ENCODE measurements at places on chromosomes 4 and X.

GRCh38 chrX:27136325-27136724, 326.8 kb downstream of the PPP4R3C start:
- DNase-seq: no peak

- DNase-seq: no peak
Measured at GRCh38 chr4:72814241-72814640, 245.2 kb upstream of the ADAMTS3 start.

DNA sequence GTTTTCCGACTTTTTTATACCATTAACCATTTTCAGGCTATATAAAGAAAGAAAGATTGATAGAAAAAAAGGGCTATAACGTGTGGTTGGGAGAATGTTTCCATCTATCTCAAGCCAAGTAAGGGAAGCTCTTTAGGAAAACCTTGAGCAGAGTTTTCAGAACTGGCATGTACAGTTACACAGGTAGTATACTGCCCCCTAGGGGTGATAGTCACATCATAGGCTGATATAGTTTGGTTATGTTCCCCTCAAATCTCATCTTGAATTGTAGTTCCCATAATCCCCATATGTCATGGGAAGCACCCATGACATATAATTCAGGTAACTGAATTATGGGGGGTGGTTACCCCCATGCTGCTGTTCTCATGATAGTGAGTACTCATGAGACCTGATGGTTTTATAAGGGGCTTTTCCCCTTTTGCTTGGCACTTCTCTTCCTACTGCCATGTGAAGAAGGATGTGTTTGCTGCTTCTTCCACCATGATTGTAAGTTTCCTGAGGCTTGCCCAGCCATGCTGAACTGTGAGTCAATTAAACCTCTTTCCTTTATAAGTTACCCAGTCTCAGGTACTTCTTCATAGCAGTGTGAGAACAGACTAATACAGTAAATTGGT, 186.8 kb downstream of the TMA16 start:
- peak; percentile 53 for DNase-seq

DNA sequence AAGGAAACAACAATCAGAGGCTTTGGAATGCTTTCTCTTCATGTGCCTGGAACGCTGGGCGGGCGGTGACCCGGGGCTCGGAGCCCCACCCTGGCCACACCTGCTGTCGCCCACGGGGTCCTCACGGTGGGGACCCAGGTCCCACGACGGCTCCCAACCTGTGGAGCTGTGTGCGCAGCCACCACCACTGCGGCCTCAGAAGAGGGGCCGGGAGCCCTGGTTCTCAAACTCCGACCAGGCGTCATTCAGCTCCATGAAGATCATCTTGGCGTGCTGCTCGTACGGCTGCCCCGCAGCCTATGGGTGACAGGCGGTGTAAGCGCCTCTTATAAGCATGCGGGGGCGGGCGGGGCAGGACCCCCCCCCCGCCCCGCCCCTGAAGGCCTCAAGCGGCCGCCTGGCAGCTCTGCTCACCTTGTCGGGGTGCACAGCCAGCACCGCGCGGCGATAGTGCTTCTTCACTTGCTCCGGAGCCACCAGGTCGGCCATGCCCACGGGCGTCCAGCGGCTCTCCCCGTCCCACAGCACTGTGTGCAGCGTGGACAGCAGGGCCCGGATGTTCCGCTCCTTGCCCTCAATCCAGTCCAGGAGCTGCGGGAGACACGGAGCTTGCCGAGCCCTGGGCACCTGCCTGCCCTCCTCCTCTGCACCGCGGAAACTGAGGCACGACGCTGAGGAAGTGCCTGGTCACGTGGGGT, 23.7 kb upstream of the CPLX1 start:
- no peak for DNase-seq

DNA sequence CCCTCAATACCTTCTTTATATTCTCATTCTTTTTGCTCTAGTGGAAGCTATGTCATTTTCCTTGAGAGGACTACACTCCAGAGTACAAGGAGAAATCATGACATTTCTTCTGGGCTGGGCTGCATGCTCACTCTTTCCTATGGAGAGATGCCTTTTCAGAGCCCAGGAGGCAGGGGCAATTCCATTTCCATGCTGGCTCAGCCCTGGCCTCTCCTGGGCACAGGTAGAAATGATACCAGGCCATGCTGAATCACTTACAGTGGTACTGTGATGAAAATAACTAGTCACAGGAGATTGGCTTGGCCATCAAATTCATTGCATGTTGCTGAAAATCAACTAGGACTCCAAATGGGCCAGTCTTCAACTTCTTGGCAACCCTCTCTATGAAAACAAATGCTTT, 34.0 kb upstream of the PPARGC1A start:
- peak; percentile 7 for DNase-seq

DNA sequence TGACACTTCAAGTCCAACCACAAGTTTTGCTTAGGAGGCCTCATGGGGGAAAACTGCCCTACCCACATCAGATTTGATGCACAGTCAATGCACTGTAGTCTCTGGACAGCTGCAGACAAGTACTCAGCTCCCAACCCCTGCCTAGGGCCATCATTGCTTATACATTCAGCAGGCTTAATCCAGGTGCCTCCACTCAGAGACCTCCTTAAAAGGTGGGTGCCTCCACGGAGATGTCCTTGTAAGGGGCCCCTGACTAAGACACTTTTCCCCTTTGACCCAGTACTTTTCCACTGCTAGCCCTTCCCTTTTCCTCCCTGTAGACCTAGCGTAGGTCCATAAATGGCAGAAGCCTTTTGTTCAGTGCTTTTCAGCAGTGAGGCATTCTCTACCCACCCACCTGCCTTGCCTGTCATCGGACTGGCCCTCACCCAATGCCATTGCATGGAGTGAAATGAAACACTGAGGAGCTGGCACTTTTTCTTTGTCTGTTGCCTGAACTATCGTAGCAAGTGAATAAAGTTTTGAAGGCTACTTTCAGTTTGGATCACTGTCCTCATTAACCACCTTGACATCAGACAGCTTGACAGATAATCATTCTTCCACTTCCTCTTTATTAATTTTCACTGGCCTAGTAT, 23.8 kb upstream of the PLK4 start:
- no peak for DNase-seq

DNA sequence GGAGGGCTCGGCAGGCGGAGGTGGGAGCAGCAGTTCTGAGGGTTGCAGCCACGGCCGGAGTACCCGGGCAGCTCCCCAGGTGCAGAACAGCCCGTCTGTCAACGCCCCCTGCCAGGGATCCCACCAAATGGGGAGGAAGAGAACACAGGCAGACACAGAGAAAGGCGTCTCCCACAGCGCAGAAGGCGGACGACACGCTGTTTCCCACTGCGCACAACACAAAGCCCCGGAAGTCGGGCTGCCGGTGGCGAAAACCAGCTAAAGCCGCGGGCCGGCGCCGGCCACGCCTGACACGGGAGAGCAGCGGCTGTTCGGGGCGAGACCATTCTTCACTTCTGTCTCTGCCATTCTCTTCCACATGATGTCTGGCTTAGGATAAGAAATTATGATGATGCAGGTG, 31.6 kb downstream of the CTBP1 start:
- DNase-seq: no peak

GRCh38 chrX:107602694-107603239, 25.5 kb upstream of the PRPS1 start:
- no peak for DNase-seq

DNA sequence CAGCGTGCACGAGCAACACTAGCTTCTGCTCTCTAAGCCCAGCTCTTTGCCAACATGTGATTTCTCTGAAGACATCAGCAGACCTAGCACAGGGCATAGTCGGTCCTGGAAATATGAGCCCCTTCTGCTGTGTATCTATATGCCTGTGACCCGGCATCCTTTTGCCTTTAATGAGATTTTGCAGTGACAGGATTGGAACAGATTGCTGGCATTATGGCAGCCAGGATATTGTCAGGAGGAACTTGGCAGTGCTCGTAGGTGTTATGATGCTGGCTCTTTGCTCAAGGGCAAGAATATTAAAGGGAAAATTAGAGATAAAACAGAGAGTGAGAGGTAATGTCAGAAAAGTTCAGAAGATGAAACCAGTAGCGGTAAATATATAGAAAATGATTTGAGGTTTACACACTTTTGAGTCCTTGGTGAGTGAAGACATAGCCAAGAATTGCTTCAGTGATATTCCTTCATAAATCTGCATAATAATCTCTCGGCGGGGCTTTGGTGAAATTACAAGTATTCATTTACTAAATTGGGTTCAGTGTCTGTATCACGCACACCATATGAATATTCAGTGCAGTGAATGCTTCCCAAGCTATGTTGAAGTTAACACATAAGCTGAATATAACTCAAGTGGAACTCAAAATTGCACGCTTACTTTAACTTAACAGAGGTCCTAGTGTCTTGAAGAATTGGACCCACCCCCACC, 502.1 kb upstream of the NR3C2 start:
- no peak for DNase-seq

Data from NCI-H2081 (cell line).